Activated T-helper 1 cell treated with anti-CD3 and anti-CD28 coated beads, Interleukin-12 subunit alpha, Interleukin-12 subunit beta, Interleukin-2, Interleukin-4 antibody, amounts not matched to agents 30 ng/mL and 10 ng/mL and 1 ng/mL, durations not matched to agents 14 hours and 24 hours and 36 hours (primary cell): ENCODE measurements at places on chromosomes 2 and 18. TPM values are rescaled to one million over a fixed set of nuclear protein-coding genes. Genes with fewer than 3 reads are reported as not detected.
A peak's percentile ranks its signal among the peaks of the same experiment; 100 is the strongest.

GRCh38 chr2:170847716-170848115 is 31.0 kb downstream of the GAD1 start:
- peaks cover 2% of the 10 kb centered on the region for H3K27me3 ChIP-seq
- H3K36me3 ChIP-seq: no peaks in the 10 kb centered on the region
- peaks cover 15% of the 10 kb centered on the region for H3K4me1 ChIP-seq
- no peak overlapping the region for H3K4me3 ChIP-seq
- DNase-seq: no peak
- H3K27ac ChIP-seq: no peak overlapping the region

GRCh38 chr18:69755041-69755440 is 192.6 kb downstream of the CD226 start:
- peaks cover 14% of the 10 kb centered on the region for H3K36me3 ChIP-seq
- peaks cover 17% of the 10 kb centered on the region for H3K4me1 ChIP-seq
- H3K27ac ChIP-seq: no peak overlapping the region
- H3K27me3 ChIP-seq: no peaks in the 10 kb centered on the region
- DNase-seq: no peak

DNA sequence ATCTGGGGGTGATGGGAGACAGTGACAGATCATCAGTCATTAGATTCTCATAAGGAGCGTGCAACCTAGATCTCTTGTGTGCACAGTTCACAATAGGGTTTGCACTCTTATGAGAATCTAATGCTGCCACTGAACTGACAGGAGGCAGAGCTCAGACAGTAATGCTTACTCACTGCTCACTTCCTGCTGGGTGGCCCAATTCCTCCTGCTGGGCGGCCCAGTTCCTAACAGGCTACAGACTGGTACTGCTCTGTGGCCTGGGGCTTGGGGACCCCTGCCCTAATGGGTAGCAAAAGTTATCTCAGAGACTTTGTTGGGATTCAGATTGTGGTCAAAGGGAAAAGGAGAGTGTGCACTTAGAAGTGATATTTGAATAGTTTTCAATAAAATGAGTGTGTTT is 840.1 kb upstream of the ID2 start:
- peaks cover 4% of the 10 kb centered on the region for H3K36me3 ChIP-seq
- no peaks in the 10 kb centered on the region for H3K27me3 ChIP-seq
- no peak overlapping the region for H3K4me3 ChIP-seq
- peak overlapping the region; percentile 44 for H3K27ac ChIP-seq

DNA sequence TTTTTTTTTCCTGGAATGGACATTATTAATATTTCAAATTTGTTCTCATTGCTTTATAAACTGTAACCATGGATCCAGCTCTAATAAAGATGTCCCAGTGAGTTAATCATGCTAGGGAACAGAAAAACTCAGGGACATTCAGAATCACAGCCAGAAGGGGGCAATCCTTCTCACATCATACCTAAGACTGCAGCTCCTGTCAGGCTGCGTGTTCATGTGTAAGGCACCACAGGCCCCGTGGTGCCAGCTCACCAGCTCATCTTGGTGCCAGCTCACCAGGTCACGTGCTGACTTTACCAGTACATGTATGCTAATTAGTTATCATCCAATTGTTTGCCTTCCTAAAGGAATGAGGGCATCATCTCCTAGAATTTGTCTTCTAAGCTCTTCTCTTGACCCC is 84.7 kb upstream of the NEDD4L start:
- H3K27ac ChIP-seq: no peak overlapping the region
- H3K4me1 ChIP-seq: no peaks in the 10 kb centered on the region
- no peak overlapping the region for H3K4me3 ChIP-seq
- no peaks in the 10 kb centered on the region for H3K36me3 ChIP-seq
- no peak for DNase-seq

DNA sequence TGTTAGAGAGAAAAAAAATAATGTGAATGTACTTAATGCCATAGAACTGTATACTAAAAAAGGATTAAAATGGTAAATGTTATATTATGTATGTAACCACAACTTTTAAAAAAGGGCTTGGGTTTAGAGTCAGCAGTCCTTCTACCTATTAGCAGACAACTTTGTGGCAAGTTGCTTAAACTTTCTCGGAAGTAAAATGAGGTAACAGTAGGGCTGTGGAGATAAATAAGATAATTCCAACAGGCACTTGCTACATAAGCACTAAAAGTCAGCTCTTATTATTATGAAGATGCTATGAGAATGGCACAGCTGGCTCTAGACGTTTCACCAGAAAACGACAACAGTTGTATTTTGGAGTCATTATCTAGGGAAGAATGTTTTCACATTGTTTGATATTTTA is 31.3 kb downstream of the AAK1 start:
- no peak overlapping the region for H3K4me3 ChIP-seq
- H3K36me3 ChIP-seq: peaks cover 60% of the 10 kb centered on the region
- peaks cover 52% of the 10 kb centered on the region for H3K4me1 ChIP-seq
- H3K27ac ChIP-seq: no peak overlapping the region
- H3K27me3 ChIP-seq: no peaks in the 10 kb centered on the region

DNA sequence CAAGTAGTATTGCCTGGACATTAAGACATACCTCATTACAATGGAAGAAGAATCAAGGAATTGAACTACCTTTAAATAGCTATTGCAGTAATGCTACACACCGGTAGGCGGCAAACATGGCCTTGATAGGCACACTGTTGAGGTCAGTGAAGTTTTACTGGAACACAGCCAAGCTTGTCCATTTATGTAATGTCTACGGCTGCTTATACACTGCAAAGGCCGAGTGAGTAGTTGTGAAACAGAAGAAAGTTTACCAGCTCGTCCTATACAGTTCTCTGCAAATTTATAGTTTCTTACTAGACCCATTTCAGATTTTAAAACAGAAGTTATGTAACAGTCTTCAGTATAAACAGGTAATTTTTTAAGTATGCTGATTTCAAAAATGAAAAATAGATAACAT is 38.8 kb downstream of the PPP4R1 start:
- H3K36me3 ChIP-seq: peaks cover 25% of the 10 kb centered on the region
- no peaks in the 10 kb centered on the region for H3K27me3 ChIP-seq
- H3K27ac ChIP-seq: no peak overlapping the region

GRCh38 chr2:118224895-118225311 is 136.6 kb downstream of the INSIG2 start:
- H3K4me3 ChIP-seq: peak overlapping the region; percentile 67
- H3K27ac ChIP-seq: peak overlapping the region; percentile 11
- H3K4me1 ChIP-seq: peaks cover 40% of the 10 kb centered on the region
- H3K27me3 ChIP-seq: peaks cover 48% of the 10 kb centered on the region
- DNase-seq: no peak

DNA sequence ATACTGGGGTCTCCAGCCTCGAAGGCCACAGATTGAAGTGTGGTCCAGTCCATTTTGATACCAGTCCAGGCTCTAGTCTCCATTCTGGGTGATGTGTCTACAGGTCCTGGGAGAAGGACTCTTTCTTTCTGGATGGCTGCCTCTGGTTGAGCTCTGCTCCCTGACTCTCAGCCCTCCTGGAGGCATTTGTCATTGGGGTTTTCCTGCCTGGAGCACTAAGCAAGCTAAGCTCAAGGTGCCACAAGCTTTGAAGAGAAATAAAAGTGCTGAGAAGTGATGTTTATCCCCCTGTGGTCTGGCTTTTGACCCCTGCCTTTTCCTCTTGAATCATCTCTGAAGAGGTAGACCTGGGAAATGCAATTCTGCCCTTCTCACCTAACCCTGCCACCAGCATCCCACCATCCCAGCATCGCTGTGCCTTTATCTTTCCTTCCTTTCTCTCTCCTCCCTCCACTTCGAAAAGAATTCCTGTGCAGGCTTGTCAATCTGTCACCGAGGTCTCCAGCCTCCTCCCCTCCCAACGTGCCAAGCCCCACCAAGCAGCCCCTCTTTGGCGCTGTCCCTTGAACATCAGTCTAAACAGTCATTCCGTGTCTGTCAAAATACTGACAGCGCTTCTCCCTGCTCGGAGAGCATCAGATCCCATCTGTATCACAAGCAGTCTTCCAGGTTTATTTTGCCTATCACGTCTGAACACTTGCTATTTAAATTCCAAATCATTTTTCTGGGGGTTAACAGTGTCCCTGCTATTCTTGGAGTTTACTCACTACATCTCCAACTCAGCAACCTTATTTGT is 334.6 kb upstream of the SLC14A2 start:
- no peaks in the 10 kb centered on the region for H3K36me3 ChIP-seq
- no peak for DNase-seq
- H3K4me3 ChIP-seq: no peak overlapping the region
- H3K4me1 ChIP-seq: no peaks in the 10 kb centered on the region

GRCh38 chr18:55584201-55584600 is 3.8 kb downstream of the TCF4 start:
- peaks cover 37% of the 10 kb centered on the region for H3K27me3 ChIP-seq
- H3K36me3 ChIP-seq: no peaks in the 10 kb centered on the region
- no peak for DNase-seq
- peaks cover 28% of the 10 kb centered on the region for H3K4me1 ChIP-seq

DNA sequence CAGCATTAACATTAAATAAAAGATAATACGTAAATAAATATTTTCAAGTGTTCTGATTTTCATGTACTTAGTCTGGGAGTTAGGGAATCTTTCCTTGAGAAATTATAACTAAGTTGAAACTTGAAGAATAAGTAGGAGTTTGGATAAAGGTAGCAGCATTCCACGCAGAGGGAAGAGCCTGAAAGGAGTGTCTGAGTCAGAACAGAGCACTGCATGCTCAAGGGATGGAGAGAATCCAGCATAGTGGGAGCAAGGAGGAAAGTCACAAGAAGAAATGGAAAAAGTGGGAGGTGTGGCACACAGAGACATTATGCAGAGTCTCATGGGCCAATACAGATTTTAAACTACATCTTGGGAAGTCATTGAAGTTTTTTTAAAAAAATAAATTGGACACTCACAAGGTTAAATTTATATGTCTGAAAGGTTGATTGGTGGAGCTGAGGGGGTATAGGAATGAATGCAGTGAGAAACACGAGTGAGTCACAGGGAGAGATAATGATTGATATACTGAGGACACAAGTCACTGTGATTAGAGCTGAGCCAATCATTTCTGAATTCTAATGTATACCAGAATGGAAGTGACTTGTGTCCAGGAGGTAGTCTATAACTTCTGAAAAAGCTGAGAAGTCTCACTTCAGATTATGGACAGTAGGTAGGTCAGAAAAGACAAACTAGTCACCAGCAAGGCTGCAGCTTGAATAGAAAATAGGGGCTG is 66.9 kb downstream of the ICOS start:
- no peak overlapping the region for H3K4me3 ChIP-seq
- peaks cover 95% of the 10 kb centered on the region for H3K4me1 ChIP-seq
- H3K27ac ChIP-seq: peak overlapping the region; percentile 84
- no peak for DNase-seq
- peaks cover 20% of the 10 kb centered on the region for H3K36me3 ChIP-seq

DNA sequence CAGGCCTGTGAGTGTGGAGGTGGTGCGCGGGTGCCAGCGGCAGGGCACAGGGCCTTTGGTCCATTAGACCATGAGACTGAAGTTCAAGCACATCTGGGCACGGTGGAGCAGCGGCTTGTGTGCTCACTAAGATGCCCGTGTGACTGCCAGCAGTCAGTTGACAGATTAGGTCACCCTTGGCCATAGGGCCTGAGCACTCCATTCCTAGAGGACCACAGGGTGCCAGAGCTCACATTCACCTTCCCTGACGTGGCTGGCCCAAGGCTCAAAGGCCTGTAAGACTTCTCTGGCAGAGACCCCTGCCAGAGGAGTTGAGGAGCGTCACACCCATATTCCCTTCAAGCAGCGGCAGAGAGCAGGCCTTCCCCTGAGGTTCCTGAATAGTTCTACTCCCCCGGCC is 650 bp downstream of the LHCGR start:
- no peaks in the 10 kb centered on the region for H3K36me3 ChIP-seq
- H3K27ac ChIP-seq: no peak overlapping the region
- no peaks in the 10 kb centered on the region for H3K4me1 ChIP-seq
- no peak for DNase-seq

DNA sequence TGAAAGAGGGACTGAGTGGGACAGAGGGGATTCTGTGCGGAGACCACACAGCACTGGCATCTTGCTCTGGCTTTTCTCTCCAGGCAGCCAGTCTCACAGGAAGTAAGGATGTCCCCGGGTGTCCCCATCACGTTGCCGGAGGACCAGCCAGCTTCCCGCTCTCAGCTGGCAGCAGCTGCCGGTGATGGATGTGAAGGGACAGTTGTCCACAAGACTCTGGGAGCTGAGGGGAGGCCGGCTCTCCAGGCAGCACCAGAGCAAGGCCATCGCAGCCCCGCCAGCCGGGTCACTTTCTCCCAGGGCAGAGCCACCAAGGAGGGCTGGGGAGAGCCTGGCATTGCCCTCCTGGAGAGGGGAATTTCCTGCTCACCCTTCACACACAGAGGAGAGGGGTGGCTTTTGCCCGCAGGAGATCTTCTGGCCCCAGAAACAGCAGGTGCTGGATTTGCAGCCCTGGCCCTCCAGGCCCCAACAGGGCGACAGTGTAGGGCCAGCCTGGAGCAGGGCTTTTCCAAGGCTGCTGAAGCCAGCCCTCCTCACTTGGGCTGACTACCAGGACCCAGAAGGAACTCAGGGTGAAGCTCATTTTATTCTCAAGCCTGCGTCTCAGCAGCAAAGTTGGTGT is 24.0 kb upstream of the B3GNT7 start:
- H3K4me1 ChIP-seq: no peaks in the 10 kb centered on the region
- H3K27me3 ChIP-seq: no peaks in the 10 kb centered on the region
- H3K36me3 ChIP-seq: no peaks in the 10 kb centered on the region

GRCh38 chr2:115549611-115550130 is 1107.2 kb downstream of the DPP10 start:
- no peaks in the 10 kb centered on the region for H3K4me1 ChIP-seq
- no peak overlapping the region for H3K4me3 ChIP-seq
- no peak overlapping the region for H3K27ac ChIP-seq
- DNase-seq: no peak
- H3K36me3 ChIP-seq: no peaks in the 10 kb centered on the region
- no peaks in the 10 kb centered on the region for H3K27me3 ChIP-seq

- no peaks in the 10 kb centered on the region for H3K4me1 ChIP-seq
- H3K36me3 ChIP-seq: no peaks in the 10 kb centered on the region
- no peak overlapping the region for H3K27ac ChIP-seq
- H3K4me3 ChIP-seq: no peak overlapping the region
- no peak for DNase-seq
These were observed 110.4 kb downstream of the CYP26B1 start for GRCh38 chr2:72037261-72037666.

DNA sequence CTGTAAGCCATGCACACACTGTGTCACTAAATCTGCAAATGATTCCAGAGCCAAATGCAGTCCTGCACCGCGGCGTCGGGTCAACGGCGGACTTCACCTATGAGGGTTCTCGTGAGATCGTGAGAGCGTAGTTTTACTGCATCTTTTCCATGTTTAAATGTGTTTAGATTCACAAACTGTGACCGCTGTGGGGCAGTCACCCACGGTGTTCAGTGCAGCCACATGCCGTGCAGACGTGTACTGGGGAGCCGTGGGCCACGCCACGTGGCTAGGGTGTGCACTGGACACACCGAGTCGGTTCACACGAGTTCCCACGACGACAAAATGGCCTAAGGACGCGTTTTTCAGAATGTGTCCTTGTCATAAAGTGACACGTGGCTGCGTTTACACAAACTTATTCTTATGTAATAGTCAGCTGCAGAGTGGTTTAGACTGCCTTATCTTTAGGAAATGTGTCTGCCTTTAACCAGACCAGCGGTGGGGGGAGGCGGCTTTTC is 34.1 kb downstream of the NFATC1 start:
- peaks cover 14% of the 10 kb centered on the region for H3K36me3 ChIP-seq
- H3K4me3 ChIP-seq: no peak overlapping the region
- DNase-seq: no peak
- peaks cover 14% of the 10 kb centered on the region for H3K4me1 ChIP-seq

Gene GAREM1
- total RNA-seq: not detected in 2 replicates

Gene VWA3B
- not detected in 2 replicates for total RNA-seq

Gene MOCOS
- total RNA-seq: 0.17 and 0.47 TPM in 2 replicates

Gene FARSB
- total RNA-seq: 48.9 and 53.4 TPM in 2 replicates

Gene REG1B
- total RNA-seq: not detected in 2 replicates

Gene DTNA
- total RNA-seq: not detected in 2 replicates

Gene CFAP221
- not detected in 2 replicates for total RNA-seq

Gene SH3RF3
- 0.39 and 0.54 TPM in 2 replicates for total RNA-seq

Gene PRSS56
- not detected in 2 replicates for total RNA-seq

Gene CERKL
- total RNA-seq: not detected in 2 replicates
